ENCODE measurements at places on chromosomes 7 and 10. TPM values are rescaled to one million over a fixed set of nuclear protein-coding genes. Genes with fewer than 3 reads are reported as not detected.

GRCh38 chr7:70744492-70744891, 387.5 kb upstream of the GALNT17 start:
- DNase-seq: no peak

- DNase-seq: no peak
Measured at GRCh38 chr10:122553341-122553740, 7.2 kb upstream of the DMBT1 start.

GRCh38 chr10:133379152-133379800, at the start of gene PAOX:
Gene PAOX, plus strand, starts transcription at chr10:133379262. Its CDS starts 55 bp downstream, at chr10:133379317.
- peak; percentile 82 for DNase-seq

GRCh38 chr10:84089162-84089561, 50.1 kb upstream of the GHITM start:
- DNase-seq: no peak

GRCh38 chr10:57224811-57225210, 863.8 kb upstream of the ZWINT start:
- no peak for DNase-seq

DNA sequence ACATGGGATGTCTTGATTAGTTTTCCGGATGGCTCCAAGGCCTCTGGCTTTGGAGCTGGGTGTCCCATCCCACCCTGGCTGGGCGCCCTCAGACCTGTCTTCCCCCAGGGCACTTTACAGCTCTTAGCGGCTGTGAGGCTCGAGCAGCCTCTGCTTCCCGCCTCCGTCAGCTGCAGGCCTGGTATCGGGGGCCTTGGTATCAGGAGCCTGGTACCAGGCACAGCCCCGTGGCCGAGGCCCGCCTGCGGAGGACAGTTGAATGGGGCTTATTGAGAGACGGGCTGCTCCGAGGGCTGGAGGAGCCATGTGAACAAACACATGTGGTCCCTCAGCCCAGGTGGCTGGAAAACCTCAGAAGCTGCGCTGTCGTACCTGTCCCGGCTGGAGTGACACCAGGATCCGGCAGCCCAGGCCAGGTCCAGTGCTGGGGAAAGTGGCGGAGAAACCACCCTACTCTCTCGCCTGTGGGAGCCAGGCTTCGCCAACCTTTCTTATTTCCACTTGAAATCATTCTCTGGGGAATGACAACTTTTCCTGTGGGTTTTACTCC, 23.9 kb upstream of the AP5Z1 start:
- no peak for DNase-seq

Gene ATAD1
- 47.7 TPM for total RNA-seq

- no peak for DNase-seq
Measured at GRCh38 chr10:45238896-45239295, 76.5 kb downstream of the OR13A1 start.

DNA sequence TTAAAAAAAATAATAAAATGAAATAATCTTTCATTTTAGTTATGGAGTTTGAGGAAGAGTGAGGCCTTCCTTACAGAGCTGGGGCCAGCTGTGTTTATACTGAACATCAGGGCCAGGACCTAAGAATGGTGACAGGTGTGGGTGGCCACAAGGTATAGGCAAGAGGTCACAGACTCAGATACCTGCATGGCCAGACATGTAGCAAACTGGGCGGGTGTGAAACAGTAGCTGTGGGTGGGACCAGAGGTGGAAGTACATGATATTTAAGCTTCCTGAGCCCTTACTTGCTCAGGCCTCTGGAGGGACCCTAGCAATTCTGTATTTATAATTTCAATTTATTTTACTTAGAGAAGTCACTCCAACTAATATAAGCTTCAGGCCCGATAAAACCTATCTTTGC, 27.7 kb upstream of the CAMK1D start:
- DNase-seq: peak; percentile 19

DNA sequence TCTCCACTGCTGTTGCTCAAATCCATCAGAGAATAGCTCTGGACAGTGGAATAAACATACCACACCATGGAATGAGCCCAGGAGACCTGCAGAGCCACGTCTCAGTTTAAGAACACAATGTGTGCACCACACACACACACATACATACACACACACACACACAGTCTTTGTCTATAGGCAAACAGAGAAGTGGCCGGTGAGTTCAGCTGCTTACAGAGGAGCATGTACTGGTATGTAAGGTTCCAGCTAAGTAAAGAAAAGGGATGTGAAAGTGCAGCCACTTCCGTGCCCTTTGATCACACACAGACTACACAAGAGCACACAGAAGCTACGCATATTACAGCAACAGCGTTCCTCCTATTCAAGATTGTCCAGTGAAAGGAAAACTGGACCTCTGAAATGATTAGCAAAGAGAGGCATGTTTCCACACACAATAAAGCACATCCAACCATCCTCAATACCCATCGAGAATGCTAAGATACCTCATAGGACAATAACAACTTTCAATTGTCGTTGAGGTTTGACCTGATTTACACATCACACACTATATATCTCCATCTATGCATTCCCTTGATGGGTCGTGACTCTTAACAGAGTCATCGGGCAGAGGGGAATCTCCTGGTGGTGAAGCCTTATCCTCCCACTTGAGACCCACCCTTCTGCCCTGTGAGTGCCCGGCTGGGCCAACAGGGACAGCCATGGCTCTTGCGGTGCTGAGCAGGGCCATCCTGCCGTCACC, 23.6 kb downstream of the SLC35B4 start:
- peak; percentile 50 for DNase-seq

DNA sequence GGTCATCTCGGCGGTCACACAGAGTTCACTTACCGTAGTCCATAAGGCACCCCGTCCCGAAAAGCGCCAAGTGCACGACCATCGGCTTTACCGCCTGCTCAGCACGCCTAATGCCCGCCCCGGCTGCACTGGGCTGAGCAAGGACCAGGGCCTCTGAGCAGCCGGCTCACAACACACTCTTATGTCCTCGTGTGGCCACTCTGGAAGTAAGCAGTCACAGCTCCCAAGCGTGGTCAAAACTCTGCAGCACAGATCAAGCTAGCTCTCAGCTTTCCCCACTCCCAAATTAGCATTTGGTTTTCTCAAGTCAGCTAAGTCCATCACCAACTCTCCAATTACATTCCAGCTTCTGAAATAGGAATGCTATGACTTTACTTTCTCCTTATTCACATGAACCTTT, 57.7 kb downstream of the MAD1L1 start:
- no peak for DNase-seq

- no peak for DNase-seq
Measured at GRCh38 chr7:20697351-20697750, 81.9 kb downstream of the ABCB5 start.

DNA sequence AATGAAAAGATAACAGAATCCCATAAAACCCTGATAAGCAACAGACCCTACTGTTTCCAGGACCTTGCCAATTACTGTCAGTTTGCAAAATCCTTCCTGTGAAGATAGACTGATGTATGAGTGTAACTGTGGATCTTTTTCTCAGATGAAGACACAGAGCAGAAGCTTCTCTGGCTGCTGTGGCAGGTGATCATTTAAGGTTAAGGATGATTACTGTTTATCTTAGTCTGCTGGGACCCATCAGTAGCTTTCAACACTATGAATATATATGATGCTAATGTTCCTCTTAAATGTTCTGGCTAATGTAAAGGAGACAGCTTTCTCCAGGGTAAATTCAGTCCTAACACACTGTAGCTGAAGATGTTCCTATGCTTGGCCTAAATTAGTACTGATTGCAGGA, 56.0 kb upstream of the CTTNBP2 start:
- DNase-seq: no peak

Gene PRSS1
- total RNA-seq: not detected

GRCh38 chr7:28813243-28813962, 144.7 kb downstream of the TRIL start:
- no peak for DNase-seq

Gene PRLHR
- total RNA-seq: not detected

DNA sequence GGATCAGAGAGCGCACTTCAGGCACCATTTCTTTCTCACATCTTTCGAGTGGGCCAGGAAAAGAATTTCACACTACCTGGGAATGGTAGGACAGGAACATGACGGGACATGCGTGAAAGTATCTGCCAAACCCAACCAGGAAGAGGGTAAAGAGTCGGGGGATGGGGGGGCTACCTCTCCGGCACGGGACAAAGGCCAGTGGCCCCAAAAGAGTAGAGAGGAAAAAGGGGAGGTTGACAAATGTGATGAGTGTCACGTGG, 830 bp upstream of the BEND7 start:
- no peak for DNase-seq

DNA sequence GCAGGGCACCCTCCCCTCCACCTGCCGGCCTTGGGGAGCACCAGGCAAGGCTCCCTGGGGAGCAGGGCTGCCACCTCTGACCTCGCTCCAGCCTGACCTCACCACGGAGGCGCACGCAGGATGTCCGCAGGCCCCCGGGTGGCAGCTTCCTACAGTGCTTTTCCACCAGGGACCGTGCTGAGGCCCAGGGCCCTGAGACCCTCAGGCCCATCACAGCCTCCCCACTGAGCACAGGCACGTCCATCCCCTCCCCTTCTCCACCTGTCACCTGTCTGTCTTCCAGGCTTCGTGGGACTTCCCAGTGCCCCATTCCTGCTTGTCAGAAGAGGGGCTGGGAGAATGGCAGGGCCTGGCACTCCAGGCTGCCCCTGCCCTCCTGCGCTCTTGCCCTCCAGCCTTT, 90.1 kb downstream of the LHPP start:
- no peak for DNase-seq

Gene MACC1
- 16.0 TPM for total RNA-seq

DNA sequence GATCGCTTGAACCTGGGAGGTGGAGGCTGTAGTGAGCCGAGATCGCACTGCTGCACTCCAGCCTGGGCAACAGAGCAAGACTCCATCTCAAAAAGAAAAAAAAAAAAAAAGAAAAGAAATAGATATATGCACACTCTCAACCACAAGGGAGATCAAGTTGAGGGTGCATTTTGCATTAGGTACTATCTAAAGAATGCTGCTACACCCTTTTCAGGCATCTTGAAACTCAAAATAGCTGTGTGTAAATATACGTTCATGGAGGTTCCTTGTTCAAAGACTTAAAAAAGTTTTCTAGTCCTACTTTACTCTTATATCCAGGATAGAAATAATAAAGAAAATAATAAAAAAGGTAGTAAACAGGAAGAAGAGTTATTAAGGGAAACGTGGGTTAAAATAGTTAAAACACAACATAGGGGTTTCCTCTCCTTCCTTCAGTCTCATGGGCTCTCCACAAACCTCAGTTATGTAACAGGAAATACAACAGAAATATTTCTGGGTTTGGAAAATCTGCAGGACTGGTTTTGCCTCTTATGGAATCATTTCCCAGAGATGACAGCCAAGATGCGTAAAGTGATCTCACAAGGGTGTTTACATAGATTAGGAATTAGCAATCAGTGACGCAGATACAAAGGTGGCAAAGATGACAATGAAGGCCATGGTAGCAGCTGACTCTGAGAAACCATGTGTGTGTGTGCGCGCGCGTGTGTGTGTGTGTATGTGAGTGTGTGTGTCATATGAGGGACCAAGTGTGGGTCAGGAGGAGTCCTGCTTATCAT, 15.1 kb downstream of the STEAP4 start:
- peak; percentile 32 for DNase-seq

GRCh38 chr10:27513451-27514191, 9.5 kb downstream of the RAB18 start:
- no peak for DNase-seq

Gene LRRC61
- total RNA-seq: 14.5 TPM

Gene TMEM236
- 80.8 TPM for total RNA-seq

Gene CNTNAP2
- 3.1 TPM for total RNA-seq

DNA sequence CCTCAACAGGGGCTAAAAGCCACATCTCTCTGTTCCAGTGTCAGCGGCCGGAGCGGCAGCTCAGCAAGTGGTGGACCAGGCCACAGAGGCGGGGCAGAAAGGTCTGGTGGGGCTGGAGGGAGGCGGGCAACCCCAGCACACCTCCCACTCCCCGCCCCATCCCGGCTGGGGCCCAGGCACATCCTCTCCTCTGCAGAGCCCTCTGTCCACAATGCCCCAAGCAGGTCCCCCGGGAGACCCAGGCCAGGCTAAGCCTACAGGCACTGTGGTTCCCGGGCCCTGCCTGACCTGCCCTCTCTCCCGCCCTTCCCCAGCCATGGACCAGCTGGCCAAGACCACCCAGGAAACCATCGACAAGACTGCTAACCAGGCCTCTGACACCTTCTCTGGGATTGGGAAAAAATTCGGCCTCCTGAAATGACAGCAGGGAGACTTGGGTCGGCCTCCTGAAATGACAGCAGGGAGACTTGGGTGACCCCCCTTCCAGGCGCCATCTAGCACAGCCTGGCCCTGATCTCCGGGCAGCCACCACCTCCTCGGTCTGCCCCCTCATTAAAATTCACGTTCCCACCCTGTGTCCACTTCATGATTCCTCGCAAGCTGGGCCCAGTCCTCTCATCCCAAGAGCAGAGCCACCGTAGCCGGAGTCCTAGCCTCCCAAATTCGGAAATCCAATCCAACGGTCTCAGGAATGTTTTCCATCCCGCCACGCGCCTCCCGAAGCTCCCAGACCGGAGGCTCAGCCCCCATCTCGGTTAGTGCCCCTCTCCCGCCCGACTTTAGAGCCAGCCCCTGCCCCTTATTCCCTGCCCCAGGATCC, 2.1 kb downstream of the ADIRF start:
- DNase-seq: peak; percentile 51

- DNase-seq: no peak
Measured at GRCh38 chr7:116771640-116772039, 90.7 kb upstream of the CAPZA2 start.

- DNase-seq: no peak
Measured at GRCh38 chr7:124712017-124712416, 53.6 kb downstream of the GPR37 start.

- no peak for DNase-seq
Measured at GRCh38 chr7:100190048-100190711, 12.5 kb downstream of the STAG3 start.

DNA sequence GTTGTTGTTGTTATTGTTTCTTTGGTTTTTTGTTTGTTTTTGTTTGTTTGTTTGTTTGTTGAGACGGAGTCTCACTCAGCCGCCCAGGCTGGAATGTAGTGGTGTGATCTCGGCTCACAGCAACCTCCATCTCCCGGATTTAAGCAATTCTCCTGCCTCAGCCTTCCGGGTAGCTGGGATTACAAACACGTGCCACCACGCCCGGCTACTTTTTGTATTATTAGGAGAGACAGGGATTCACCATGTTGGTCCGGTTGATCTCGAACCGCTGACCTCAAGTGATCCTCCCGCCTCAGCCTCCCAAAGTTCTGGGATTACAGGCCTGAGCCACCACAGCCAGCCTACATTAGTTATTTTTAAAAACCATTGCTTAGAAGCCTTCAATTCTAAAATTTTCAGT, 45.0 kb downstream of the FOXP2 start:
- no peak for DNase-seq

Gene LIPJ
- 0.34 TPM for total RNA-seq

GRCh38 chr10:66218289-66218688, 707.5 kb upstream of the LRRTM3 start:
- no peak for DNase-seq

Gene OR2A42
- total RNA-seq: not detected

DNA sequence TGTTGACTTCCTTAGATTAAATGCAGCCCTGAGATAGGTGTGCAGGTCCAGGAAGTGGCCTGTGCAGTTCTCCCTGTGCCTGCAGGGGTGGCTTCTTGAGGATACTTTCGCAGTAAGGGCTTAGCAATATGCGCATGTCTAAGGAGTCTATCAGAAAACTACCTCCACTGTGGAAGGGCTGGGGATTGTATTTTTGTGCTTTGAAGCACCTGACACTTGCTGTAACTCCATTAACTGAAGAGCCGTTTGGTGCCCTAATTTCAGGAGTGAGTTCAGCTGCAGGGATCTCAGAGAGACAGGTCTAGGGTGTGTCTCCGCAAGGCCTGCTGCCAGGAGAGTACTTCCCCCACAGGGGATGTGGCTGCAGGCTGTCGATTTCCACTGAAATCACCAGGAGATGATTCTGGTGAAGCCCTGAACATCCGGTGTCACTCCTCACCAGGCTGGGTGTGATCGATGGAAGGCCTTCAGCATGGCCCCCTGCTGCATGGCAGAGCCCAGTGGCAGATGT, 35.5 kb downstream of the IKZF1 start:
- DNase-seq: no peak
